Neuronal stem cell (in vitro differentiated cells): ENCODE measurements at places on chromosomes 7 and 10.

DNA sequence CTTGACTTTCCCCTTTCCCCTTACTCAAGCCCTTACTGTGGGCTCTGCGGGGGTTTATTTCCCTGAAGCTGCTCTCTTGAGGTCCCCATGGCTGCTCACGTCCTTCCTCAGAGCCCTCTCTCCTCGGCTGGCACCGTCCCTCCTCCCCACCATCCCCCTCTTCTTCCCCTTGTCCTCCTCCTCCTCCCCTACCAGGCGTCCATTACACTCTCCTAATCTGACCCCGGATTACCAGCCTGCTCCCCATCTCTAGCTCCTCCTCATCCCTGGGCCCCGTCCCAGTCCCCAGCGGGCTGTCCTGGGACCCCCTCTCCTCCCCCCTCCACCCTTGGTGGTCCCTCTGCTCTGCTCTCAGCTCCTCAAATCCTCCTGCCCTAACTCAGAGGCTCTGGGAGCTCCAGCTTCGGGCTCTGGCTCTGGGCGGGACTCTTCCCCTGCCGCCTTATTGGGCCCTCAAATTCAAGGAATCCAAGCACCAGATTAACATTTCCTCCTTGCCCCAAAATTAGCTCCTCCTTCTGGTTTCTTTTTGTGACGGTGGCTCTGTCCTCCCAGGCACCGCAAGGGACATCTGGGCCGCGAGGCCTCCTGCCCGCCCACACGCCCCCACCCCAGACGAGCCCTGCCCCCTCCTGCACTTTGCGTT, 48.5 kb upstream of the LEP start:
- no peak for DNase-seq

DNA sequence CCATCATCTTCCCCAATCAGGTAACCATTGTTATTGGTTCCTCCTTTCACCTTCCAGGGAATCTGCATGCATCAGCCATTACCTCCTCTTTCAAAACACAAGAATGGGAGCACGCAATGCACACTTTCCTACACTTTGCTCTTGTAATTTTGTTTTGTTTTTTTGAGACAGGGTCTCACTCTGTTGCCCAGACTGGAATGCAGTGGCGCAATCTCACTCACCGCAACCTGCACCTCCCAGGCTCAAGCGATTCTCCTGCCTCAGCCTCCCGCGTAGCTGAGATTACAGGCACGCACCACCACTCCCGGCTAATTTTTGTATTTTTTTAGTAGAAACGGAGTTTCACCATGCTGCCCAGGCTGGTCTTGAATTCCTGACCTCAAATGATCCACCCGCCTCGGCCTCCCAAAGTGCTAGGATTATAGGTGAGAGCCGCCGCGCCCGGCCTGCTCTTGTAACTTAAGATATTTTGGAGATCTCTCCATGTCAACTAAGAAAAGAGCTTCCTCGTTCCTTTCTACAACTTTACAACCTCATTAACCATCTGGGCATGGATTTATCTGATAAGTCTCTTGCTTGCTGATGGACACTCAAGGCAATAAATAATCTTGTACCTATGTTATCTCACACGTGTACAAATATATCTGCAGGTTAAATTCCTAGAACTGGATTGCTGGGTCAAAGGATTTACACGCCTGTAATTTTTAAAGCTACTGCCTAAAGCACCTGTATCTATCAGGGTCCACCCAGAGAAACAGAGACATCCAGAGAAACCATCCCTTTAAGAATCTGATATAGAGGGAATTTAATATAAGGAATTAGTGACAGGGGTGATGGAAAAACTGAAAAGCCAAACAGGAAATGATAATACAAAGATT, 4.2 kb downstream of the CYTH3 start:
- no peak for DNase-seq

GRCh38 chr10:107480781-107481180, 316.3 kb upstream of the SORCS1 start:
- no peak for DNase-seq

DNA sequence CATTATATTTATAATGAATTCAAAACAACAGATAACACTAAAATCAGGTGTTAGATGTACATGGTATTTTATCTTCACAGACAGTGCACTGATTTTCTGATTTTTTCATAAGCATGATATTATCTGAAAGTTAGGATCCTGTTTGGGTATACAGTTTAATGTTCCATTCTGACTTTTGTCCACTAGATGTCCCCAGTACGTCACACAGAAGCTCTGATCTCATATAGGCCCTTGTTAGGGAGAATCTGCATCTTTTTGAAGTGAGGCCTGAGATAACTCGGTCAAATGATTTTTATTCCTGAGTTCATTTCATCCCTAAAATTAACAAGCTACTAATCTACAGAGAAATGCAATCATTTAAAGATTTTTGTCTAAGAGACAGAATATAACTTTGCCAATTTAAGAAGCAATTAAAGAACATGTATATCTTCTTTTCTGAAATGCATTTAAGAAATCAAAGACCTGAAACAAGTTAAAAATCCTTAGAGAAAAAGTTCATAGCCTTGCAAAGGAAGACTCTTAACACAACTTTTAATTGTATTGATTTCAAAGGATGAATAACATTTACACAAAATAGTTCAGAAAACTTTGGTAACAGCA, 72.0 kb upstream of the TES start:
- peak; percentile 48 for DNase-seq

GRCh38 chr10:70905071-70906021, 17.0 kb upstream of the PCBD1 start:
- no peak for DNase-seq

GRCh38 chr10:52466464-52466863, 152.4 kb downstream of the DKK1 start:
- DNase-seq: no peak

GRCh38 chr10:128221117-128221516, 94.9 kb upstream of the MKI67 start:
- no peak for DNase-seq

DNA sequence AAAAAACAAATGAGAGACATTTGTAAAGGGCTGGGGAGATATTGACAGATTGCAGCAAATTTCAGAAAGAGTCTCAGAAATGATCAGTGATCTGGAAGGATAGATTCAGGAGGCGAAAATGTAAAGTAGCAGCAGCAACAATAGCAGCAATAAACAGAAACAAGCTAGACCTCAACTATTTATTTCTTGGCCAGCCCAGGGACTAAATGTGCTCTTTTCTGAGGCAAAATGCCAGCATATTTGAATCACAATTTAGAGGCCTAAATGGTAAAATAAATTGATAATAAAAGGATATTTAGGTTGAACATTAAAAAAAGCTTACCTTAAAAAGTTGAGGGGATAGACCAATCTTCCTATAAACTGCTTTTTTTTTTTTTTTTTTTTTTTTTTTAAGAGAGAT, 134.6 kb upstream of the ITGB1 start:
- DNase-seq: no peak

DNA sequence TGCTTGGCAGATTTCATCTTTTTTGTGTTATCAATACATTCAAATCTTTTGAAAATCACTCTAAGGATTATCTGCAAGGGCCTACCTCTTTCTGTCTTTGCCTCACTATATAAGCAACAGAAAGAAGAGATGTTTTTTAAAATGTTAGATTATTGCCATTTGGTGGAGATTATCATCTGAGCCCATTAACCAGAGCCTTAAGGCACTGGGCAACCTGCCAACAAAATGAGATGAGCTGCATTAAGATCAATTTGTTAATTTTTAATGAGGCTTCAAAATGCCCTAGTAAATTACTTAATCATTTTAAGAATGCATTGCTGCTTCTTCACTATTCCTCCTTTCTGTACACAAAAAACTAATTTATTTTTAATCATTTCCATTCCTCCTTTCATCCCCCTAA, 314.1 kb downstream of the SNX13 start:
- no peak for DNase-seq

GRCh38 chr7:101631224-101631714, 2.2 kb upstream of the MYL10 start:
- DNase-seq: no peak

- no peak for DNase-seq
Observed at GRCh38 chr10:33732161-33732680, 397.8 kb upstream of the NRP1 start.

- no peak for DNase-seq
Observed at GRCh38 chr7:80752954-80753690, 114.7 kb downstream of the CD36 start.

DNA sequence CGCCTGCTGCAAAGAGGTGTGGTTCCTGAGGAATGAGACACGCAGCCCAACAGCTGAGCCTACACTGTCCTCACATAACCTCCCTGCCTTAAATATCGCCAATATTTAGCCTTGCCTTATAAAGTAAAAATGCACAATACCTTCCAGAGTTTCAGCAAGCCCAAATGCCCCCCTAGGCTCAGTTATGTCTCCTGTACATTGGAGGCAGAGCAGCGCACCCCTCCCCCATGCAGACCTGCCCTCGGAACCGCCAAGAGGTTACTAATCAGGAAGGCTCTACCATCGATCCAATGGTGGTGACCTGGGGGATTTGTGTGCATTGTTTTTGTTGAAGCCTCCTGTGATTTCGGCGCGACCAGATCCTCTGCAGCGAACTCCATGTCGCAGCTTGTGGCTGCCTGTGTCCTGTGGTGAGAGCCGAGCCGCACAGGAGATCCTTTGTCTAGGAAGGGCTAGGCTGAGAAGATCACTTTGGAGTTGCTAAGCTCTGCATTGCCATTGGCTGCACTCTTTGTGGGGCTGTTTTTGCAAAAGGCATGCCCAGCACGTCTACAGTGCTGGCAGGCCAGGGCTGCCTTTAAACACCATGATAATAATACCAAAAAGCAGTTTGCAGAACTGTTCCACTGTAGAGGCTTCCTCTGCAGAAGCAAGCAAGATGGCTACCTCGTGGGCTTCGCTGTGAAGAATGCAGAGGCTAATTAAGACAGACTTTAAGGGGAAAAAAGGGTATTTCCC, 40.1 kb downstream of the TET1 start:
- DNase-seq: peak; percentile 89

GRCh38 chr7:109215341-109215740, 645.7 kb downstream of the DNAJB9 start:
- DNase-seq: no peak

- peak; percentile 18 for DNase-seq
Observed at GRCh38 chr7:16695621-16696237, 49.7 kb downstream of the BZW2 start.

GRCh38 chr7:27943241-27943640, 203.3 kb downstream of the TAX1BP1 start:
- no peak for DNase-seq

DNA sequence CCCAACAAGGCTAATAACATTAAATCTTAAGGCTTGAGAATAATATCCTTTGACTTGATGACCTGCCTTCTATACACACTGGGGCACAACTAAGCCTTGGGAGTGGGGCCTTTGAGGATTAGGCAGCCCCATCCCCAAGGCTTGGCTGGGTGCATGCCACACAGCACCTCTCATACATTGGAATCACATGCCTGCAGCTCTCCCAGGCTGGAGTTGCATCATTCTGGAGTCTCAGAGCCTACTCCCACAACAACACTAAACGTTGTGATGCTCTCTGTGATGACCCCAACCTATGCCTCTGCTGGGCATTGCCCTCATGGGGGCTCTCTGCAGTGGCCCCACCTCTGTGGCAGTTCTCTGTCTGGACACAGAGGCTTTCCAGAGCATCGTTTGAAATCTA, 31.9 kb upstream of the SGCE start:
- no peak for DNase-seq

DNA sequence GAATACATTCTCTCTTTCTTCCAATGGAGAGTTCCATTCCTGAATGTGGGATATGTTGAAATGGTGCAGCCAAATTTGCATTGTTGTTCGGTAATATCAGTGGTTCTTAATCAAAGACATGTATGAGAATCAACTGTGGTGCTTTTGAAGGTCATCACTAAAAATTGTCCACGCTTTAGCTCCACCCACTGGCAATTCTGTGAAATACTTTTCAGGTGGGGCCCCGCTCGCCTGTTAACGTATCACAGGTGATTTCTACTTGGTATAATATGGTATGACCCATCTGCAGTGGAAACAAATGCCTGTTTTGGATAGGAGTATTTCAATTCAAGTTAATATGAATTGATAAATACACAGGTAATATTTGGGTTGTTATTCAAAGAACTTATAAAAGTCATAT, 178.4 kb downstream of the NSUN6 start:
- no peak for DNase-seq

DNA sequence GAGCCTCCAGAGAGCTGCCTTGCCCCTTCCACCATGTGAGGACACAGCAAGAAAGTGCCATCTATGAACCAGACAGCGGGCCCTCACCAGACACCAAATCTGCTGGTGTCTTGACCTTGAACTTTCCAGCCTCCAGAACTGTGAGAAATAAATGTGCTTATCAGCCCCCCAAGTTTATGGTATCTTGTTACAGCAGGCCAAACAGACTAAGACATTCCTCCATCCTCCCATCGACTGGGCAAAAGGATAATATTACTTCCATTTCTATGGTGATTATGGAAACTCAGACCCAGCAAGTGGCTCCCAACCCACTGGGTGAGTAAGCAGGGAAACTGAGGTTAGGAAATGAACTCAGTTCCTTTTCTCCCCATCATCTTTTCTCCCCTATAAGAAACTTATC, 288.4 kb downstream of the KCNMA1 start:
- DNase-seq: no peak

- no peak for DNase-seq
Observed at GRCh38 chr10:60565492-60565891, 175.8 kb upstream of the ANK3 start.

GRCh38 chr10:129929343-129930292, 34.5 kb downstream of the EBF3 start:
- DNase-seq: no peak

DNA sequence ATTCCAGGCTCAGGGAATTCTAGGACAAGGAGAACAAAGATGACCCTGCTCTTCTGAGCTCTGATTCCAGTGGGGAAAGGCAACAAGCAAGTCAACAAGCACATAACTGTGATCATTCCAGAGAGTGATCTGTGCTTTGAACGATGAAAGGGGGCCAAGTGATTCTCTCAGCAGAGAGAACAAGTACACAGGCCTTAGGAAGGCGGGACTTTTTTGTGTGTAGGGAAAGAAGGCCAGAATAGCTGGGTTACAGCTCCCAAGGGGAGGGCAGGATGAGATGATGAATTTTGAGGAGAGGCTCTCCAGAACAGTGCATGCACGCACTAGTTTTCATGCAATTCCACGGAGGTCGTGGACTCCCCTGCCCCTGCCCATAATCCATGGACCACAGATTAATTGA, 565.2 kb downstream of the SDK1 start:
- no peak for DNase-seq

- DNase-seq: peak; percentile 61
Observed at GRCh38 chr7:129824291-129825208, 128.2 kb downstream of the UBE2H start.

DNA sequence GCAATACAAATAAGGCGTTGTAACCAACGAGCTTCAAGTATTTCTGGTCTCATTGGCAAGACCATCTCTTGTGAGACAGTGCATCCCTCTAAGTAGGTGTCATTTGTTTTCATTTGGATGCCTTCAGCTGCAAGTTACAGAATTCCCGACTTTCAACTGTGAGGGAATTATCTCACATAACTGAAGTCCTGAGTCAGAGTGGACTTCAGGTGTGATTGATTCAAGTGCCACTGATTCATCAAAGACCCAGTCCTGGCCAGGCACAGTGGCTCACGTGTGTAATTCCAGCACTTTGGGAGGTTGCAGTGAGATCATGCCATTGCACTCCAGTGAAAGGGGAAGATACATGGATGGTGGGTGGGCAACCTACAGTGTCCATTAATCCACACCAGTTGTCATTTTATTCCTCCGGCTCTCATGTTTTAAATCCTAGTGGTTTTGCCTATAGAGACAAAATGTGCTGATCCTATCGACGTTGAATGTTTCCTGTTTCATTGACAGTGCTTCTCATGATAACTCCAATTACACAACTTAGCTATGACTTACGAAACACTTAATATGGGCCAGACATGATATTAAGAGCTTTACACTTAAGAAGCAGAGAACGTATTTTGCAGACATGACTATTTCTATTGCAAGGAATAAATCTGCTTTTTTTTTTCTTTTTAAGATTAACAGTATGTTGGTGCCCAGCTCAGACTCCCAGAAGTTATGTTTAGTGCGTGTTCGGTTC, 268.0 kb downstream of the FRMD4A start:
- no peak for DNase-seq
